ENCODE measurements at places on chromosomes 16 and 17. TPM values are rescaled to one million over a fixed set of nuclear protein-coding genes. Genes with fewer than 3 reads are reported as not detected.

- DNase-seq, result peak; percentile 43
Measured at GRCh38 chr16:50742576-50743200, 802 bp downstream of the CYLD start.

DNA sequence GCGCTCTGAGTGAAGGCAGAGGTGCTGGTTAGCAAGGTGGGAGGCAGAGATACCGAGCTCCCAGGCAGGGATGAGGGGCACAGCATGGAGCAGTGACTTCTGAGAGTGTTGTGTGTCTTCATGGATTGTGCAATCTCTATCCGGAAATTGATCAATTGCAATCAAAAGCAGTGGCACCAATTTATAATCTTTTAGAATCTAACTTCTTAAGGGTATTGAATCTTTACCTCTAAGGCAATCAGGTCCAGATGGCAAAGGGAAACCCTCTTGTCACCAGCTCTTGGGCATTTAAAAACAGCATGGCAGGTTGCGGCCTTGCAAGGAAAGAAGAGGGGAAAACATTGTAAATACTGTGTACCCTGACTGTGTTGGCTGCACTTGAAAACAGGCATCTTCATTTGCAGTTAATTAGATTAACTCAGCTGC, 58.0 kb upstream of the MRTFB start:
- DNase-seq, result no peak

Gene CARD14
- not detected for total RNA-seq

Gene CDIPT
- total RNA-seq, result 48.3 TPM

Measured in IMR-90 (cell line).